ENCODE measurements at places on chromosomes 7 and 10.
A peak's percentile ranks its signal among the peaks of the same experiment; 100 is the strongest.

DNA sequence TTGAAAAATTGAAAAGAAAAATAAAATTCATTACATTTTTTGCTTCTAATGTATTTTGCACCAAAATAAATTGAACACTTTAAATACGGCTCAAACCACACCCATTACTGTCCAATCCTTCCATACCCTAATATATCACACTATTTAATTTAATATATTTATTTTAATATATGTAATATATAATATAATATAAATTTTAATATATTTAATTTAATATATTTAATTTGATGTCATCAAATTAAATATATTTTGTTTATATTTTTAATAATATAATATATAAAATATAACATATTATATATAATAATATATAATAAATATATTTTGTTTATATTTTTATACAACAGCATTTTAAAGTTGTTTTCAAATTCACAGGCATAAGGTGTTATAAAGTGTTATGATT, 15.7 kb upstream of the POU6F2 start:
- DNase-seq = no peak

DNA sequence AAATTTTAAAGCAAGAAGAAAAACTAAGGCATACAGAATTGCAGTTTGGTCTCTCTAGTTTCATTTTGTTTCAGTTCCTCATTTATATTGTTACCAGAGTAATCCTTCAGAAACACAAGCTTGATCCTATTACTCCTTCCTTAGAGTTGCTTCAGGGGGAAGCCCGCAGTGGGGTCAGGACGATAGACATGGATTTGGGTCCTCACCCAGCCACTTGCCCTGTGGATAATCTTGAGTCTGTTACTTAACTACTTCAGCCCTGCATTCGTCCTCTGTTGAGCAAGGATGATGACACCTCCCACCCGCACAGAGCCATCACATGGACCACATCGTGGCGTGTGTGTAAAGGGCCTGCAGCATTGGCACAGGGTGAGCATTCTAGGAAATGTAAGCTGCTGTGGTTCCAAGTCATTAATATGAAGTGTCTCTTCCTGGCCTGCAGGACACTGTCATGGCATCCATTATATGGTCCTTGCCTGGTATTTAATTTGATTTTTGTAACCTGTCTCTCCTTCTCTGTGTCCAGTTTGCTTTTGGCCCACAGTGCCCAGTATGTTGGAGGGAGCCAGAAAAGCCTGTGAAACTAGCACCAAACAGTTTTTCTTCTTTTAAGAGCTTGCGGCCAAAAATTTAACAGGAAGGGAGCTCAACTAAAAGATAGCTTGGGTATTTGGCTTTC, 111.2 kb downstream of the EEPD1 start:
- DNase-seq = no peak

GRCh38 chr7:22782616-22783232, 39.9 kb downstream of the TOMM7 start:
- peak; percentile 45 for DNase-seq

GRCh38 chr10:73601486-73601921, 10.4 kb upstream of the USP54 start:
- peak; percentile 33 for DNase-seq

DNA sequence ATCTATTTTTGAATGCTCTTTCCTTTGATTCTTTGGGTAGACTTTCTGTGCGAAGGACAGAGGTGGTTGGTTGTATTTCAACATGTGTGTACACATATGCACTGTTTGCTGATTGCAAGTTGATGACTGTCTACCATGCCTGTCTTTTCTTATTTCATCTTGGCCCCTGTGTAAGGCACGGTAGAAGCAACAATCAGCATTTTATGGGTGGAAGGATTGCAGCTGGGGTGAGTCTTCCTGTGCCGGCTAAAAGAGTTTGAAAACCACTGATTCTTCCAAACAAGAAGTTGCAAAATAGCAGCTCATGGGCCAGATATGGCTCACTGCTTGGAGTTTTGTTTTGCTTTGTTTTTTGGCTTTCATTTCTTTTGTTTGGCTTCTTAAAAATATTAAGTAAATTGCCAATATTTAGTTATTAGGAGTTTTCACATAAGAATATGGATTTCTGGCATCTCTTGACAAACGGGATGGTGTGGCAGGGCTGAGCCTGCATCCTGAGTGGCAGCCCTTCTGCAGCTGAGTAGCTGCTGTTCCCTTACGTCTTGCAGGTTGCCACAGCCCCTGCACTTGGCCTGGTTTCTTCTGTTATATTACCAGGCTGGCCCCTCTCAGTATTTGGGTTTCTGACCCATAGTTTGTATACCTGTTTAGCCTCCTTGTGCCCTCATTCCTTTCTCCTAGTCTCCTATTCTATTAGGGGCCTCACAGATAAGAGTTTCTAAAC, 7.2 kb downstream of the ZNF862 start:
- no peak for DNase-seq

DNA sequence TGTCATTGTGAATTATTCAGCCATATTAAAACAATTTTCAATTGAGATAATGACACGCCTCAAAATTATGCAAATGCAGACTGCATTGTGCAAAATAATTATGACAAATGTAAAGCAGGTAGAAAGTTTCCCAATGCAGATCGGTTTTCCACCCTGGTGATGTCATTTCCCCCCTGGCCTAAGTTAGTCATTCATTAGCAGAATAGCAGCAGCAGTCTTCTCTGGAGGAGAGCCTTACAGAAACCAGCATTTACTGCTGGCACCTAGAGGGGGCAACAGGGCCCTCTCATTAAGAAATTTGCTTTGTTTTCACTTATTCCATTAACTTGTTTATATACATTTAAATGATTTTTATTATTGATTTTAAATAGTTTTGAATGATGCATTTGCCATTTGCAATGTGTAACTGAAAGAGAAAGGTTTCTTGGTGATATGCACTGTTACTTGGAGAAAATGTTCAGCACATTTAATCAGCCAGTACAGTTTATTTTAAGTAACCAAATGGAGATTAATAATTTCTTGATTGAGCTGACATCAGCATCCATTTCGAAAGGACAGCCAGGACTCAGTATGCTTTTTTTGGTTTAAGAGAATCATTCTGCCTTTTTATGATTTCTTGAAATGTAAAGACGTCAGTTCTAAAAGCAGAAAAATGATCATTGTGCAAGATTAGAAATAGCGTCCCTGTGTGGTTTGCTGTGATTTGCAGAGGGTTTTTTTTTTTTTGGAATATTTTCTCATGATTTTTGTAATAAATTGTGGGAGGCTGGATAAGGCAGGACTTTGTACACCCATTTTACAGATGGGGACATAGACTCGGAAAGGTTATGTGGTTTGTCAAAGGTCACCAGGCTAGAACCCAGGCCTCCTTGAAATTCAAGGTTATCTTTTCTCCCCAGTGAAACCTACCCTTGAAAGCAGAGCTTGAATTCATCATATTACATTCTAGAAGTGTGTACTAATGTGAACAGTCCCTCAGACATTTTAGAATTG, 3.5 kb downstream of the ARID5B start:
- DNase-seq = peak; percentile 52

GRCh38 chr7:8982338-8982992, 549.1 kb downstream of the NXPH1 start:
- DNase-seq = no peak

GRCh38 chr10:983401-983800, 4.8 kb upstream of the GTPBP4 start:
- DNase-seq = no peak

- DNase-seq = no peak
Observed at GRCh38 chr7:120207037-120207436, 65.9 kb upstream of the KCND2 start.

DNA sequence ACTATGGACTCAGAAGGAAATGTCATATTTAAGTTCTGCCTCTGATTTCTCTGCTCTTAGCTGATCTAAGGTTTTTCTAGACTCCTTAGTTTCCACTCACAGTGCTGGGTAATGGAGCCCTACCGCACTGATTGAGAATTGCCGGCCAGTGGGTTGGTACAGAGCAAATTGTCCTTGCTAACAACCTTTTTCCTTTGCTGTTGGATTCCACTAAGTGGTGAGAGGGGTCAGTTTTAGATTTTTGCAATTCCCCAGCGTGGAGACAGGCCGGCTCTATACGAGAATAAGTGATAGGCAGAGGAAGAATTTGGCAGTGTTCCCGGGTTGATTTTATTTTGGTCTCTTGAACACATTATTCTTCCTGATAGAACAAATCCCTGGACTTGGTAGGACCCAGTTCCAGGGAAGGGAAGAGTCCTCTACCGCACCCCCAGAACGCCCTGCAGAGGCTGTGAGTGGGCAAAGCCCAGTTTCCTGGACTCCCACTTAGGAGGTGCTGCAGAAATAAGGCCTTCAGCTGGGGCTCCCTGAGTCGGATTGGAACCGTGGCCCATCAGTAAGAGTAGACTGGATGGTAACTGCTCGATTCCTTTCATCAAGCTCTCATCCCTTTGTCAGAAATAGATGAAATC, 3.0 kb upstream of the NRP1 start:
- DNase-seq = no peak

GRCh38 chr7:149552799-149553198, 55.2 kb upstream of the ZNF746 start:
- DNase-seq = no peak

DNA sequence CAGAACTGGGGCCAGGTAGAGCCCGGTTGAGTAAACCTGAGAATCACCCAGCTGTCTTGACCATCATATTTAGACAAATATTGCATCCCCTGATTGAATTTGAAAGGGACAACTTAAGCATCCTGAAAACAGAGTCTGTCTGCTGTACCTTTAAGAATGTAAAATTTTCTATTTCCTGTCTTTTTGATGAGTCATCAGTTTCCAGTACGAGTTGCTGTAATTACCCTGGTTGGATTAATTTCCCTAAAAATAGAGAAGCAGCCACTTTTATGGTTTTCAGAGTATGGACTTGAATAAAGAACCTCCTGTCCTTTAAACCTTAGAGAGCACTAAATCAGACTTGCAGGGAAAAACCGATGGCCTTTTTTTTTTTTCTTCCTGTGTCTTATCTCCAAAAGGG, 164.6 kb upstream of the SH2B2 start:
- DNase-seq = no peak

- DNase-seq = peak; percentile 7
Observed at GRCh38 chr10:84820120-84820519, 491.7 kb downstream of the CCSER2 start.

DNA sequence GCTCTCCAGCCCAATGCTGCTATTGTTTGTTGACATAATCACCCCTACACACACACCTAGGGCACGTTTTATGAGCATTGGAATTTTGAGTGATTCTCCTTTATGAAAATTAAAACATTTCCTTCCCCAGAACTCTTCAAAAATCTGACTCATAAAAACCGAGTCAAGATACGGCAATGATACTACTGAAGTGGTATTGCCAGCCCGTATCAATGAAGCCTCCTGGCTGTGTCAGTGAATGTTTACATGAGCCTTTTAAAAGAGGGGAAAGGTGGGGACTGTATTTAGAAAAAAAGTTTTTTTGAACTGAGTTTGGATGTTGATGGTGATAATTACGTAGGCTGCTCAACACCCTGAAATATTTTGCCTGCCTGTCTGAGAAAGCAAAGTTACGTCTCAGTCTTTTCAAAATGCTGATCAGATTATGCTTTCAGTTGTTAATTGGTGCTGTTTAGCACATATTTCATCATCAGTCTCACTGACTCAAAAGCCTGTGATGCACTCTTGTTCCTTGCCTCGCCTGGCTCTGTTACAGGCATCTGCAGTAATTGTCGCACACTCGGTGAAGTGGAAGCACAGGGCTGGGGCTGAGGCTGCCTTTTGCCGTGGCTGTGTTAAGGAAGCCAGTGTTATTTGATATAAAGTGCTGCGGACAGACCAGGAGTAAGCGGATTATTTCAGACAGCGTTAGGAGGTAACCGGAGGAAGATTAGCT, 157.4 kb upstream of the TCF7L2 start:
- no peak for DNase-seq

DNA sequence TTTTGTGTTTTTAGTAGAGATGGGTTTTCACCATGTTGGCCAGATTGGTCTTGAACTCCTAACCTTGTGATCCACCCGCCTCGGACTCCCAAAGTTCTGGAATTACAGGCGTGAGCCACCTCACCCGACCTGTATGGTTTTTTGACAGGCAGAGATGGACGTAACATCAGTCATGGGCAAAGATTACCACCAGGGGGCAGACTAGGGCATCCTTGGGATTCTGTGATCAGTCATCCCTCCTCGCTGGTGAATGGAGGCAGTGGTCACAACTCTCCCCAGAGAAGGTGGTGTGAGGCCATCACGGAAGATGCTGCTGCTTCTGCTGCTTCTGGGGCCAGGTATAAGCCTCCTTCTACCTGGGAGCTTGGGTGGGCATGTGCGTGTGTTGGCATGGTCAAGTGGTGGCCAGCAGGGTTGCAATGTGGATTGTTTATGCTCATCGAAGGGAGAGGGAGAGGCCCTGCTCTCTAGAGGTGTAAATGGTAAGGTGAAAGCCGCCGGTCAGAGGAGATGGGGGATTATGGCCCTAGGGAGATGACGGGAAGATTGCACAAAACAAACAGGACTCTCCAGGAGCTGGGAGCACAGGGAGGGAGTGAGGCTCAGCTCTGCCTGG, 122.7 kb upstream of the PRSS1 start:
- DNase-seq = peak; percentile 23

DNA sequence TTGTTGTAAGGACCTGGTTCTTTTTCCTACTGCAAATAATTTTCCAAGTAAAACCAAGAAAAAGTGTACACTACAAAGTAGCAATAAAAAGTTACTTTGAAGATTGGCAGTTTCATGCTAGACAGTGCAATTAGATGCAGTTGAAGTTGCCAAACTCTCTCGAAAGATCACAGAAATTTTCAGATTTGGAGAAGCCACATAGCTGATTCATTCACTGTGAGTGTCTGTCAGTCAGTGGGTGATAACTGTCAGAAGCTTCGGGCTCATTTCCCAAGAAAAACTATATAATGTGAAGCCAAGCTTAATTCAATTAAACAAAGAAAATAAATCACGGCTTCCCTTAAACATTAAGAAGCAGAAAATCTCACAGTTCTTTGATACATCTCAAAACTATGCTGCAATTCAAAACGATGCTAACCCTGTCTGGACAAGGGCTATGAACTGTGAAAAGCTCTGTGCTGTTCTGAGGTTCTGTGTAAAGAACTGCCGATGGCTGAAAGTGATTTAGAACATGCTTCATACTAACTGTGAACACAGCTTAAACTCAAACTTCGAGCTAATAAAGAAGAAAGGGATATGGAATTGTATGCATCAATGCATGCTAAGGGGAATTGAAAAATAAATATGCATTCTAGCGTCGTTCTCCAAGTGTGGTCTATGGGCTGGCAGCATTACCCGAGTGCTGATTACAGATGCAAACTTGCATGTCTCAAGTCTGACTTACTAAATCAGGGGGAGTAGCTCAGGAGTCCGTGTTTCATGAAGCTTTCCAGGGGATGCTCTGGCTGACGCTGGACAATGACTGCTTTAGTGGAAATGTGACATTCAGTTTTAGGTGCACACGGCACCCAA, 557.4 kb downstream of the CALN1 start:
- no peak for DNase-seq
